ENCODE measurements at places on chromosomes 12 and 14.

- no peak for DNase-seq
Observed at GRCh38 chr12:114438635-114439256, 32.8 kb upstream of the TBX5 start.

DNA sequence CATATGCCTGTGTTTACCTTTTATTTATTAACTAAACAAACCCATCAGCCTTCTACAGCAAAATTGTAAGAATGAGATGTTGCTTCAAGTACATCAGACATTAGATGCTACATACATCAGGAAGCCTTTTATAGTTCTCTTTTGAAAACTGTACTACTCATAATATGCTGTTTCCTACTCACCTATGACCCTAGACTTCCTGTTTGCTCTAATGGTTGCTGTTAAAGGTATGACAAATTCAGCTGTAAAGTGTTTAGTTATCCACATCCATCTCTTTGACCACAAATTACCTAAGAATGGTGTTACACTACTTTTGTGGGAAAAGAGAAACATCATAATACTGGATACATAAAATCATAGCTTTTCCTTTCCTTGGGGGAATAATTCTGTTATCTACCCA lies 220.0 kb downstream of the RAD51B start:
- DNase-seq = no peak

GRCh38 chr12:117590999-117591398 lies 229.6 kb upstream of the NOS1 start:
- no peak for DNase-seq

GRCh38 chr14:105466531-105467248 lies 7.9 kb upstream of the CRIP2 start:
- no peak for DNase-seq

DNA sequence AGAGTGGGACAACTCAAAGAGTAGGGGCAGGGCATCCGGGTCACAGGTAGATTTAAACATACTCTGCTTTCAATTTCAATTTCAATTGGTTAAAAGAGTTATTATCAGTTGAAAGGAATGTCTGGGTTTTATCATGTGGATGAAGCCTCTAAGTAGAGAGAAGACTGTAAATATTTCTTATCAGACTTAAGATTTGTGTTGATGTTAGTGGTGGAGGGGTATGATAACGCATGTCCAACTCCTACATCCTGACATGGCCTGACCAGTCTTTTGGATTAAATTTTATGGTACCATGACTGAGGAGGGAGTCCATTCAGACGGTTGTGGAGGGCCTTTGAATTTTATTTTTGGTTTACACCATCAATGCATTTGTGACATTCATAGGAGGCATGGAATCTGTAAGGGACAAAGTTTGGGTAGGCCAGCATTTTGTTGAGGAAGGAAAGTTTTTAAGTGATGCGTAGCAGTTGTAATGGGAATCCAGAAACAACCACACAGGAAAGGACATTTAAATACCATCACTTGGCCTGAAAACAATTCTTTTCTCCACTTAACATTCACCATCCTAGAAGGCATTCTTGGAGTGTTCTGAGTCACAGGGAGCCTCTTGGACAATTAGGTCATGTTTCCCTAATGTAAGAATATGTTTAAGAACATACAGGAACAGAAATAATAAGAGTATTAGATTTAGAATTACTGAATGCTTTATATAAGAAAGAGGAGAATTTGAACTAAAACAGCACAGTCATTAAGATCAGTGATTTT lies 371.9 kb downstream of the ATP23 start:
- no peak for DNase-seq

DNA sequence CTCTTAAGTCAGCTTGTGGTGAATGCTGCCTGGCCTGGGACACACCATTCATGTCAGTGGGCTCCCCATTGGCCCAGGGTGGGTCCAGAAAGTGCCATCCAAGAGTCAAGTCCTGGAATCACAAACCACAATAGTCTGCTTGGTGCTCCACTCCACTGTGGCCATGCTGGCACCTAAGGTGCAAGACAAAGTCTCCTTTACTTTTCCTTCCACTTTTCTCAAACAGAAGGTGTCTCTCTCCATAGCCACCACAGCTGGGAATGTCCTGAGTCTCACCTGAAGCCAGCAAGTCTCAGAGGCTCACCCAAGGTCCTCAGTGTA lies 9.0 kb downstream of the RDH16 start:
- no peak for DNase-seq

GRCh38 chr12:132511516-132512196 lies 21.7 kb downstream of the FBRSL1 start:
- no peak for DNase-seq

DNA sequence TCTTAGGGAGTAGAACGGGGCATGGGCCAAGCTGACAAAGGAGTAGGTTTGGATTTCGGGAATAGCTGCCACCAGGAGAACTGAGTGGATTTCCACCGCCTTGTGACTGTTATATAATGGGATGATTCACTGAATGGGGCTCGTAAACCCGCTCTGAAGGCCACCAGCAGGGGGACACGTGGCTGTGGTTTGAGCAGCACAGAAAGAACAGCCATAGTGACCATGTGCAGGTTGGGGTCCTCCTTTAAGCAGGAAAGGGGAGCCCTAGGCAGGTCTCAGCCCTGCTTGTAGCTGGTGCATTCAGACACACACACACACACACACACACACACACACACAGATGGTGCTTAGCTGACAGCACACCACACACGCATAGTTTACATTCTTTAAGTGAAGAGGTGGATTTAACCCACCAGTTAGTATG lies 8.6 kb upstream of the ASB2 start:
- DNase-seq = no peak

- no peak for DNase-seq
Observed at GRCh38 chr12:116236148-116236731, 41.3 kb downstream of the MED13L start.

- DNase-seq = no peak
Observed at GRCh38 chr12:30988646-30989286, 62.2 kb downstream of the TSPAN11 start.

GRCh38 chr12:1829306-1829900 lies 9.0 kb downstream of the LRTM2 start:
- DNase-seq = no peak

GRCh38 chr12:2402073-2402579 lies 349.3 kb downstream of the CACNA1C start:
- no peak for DNase-seq

DNA sequence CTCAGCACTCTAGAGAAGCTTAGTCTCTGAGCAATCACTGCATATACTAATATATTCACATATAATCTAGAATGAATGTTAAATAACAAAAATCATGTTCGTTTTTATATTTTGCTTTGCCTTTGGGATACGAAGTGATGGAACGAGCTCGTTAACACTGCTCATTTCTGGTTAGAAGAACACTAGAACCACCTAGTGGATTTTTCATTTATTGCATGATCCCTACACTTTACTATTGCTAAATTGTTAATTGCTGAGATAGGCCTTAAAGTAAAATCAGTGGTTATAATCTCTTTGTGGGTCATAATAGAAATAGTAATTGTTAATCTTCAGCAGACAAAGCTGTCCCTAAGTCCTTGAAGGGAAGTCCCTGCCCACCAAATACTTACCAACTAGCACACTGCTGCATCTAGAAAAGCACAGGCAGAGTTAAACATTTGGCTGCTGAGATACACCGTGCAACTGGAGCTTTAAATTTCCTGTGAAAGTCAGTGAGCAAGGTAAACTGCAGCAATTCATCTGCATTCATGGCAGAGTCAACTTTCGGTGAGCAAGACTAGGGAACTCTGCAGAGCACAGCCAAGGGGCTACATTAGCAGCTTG lies 353.7 kb downstream of the APAF1 start:
- DNase-seq = peak; percentile 22

All from NCI-H2171 (cell line).